ENCODE measurements at places on chromosomes 7 and 10. TPM values are rescaled to one million over a fixed set of nuclear protein-coding genes. Genes with fewer than 3 reads are reported as not detected.

DNA sequence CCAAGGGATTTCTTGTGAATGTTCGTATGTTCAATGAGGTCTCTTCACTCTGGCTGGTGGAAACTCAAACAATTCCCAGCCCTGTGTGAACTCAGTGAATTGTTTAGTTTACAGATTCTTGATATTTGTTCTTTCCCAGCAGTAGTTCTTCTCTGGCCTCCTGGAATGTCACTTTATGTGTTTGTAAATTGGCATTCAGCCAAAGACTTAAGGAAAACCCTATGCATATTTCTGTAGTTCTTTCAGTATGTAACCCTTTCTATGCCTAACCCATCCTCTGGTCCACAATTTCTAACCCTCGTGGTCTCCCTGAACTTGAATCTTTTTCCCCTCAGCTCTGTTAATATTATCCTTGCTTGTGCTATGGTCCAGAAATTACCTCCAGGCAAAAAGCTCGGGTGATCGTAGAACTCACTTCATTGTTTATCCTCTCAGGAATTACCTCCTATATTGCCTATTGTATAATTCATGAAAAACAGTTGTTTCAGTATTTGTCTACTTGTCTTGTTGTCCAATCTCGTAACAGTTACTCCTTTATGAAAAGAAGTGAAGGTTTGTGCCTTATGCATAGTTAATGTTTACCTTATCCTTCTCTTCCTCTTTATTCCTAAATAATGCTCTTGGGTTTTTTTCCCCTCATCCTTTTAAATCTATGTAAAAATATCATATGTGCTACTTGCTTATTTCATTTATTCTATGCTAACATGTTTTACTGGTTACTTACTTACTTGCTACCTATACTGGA, 23.7 kb upstream of the AGR3 start:
- H3K27ac ChIP-seq = no peak overlapping the region
- no peaks in the 10 kb centered on the region for H3K4me1 ChIP-seq
- DNase-seq = no peak
- no peaks in the 10 kb centered on the region for H3K27me3 ChIP-seq

GRCh38 chr7:150358988-150359621, 9.5 kb upstream of the REPIN1 start:
- DNase-seq = no peak
- no peaks in the 10 kb centered on the region for H3K27me3 ChIP-seq
- peaks cover 32% of the 10 kb centered on the region for H3K4me1 ChIP-seq
- no peak overlapping the region for H3K4me3 ChIP-seq
- H3K36me3 ChIP-seq = no peaks in the 10 kb centered on the region

- H3K4me3 ChIP-seq = no peak overlapping the region
- DNase-seq = no peak
- H3K27me3 ChIP-seq = no peaks in the 10 kb centered on the region
- no peaks in the 10 kb centered on the region for H3K4me1 ChIP-seq
- no peaks in the 10 kb centered on the region for H3K36me3 ChIP-seq
These were observed 34.5 kb downstream of the NRG3 start for GRCh38 chr10:81909453-81909852.

GRCh38 chr10:55397777-55398496, 596.9 kb upstream of the PCDH15 start:
- no peaks in the 10 kb centered on the region for H3K27me3 ChIP-seq
- no peak for DNase-seq

GRCh38 chr7:128755075-128755818, 16.1 kb downstream of the CALU start:
- peaks cover 23% of the 10 kb centered on the region for H3K36me3 ChIP-seq
- no peaks in the 10 kb centered on the region for H3K27me3 ChIP-seq
- DNase-seq = no peak
- no peak overlapping the region for H3K4me3 ChIP-seq

GRCh38 chr10:132151286-132151950, 35.3 kb upstream of the DPYSL4 start:
- H3K36me3 ChIP-seq = no peaks in the 10 kb centered on the region
- no peak for DNase-seq
- H3K27me3 ChIP-seq = no peaks in the 10 kb centered on the region
- H3K27ac ChIP-seq = no peak overlapping the region

- DNase-seq = no peak
- H3K36me3 ChIP-seq = no peaks in the 10 kb centered on the region
These were observed 6.5 kb downstream of the CHST12 start for GRCh38 chr7:2409745-2410414.

DNA sequence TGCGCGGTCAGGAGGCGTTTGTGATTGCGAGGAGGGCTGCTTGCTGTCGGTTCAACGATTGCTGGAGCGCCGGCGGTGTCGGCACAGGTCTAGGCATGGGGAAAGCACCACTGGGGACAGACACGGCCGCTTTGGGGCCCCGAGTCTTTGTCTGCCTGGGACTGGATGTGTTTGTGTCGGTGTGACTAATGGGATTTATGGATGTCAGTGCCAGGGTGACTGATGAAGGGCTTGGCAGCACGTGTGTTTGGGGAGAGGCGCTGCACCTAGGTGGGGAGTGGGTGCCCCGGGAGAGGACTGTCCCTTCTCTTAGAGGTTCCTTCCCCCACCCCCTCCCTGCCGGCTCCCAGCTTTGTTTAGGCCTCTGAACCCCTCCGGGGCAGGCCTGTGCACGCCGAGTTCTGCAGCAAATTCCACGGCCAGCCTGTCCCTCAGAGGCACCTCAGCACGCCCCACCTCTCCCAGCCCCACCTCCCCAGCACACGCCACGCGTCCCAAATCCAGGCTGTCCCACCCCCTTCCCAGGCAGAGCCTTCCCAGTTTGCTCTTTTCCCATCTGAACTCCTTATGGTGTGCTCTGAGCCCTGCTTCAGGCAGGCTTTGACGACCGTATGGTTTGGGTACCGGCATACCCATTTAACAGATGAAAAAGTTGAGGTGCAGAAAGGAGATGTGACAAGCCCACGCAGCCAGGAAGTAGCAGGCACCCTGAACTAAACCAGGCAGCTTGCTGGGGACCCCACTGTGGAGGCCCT, 6.4 kb upstream of the TNRC18 start:
- no peak for DNase-seq
- H3K4me3 ChIP-seq = no peak overlapping the region
- H3K36me3 ChIP-seq = no peaks in the 10 kb centered on the region
- H3K27me3 ChIP-seq = peaks cover 43% of the 10 kb centered on the region
- H3K4me1 ChIP-seq = peaks cover 29% of the 10 kb centered on the region

DNA sequence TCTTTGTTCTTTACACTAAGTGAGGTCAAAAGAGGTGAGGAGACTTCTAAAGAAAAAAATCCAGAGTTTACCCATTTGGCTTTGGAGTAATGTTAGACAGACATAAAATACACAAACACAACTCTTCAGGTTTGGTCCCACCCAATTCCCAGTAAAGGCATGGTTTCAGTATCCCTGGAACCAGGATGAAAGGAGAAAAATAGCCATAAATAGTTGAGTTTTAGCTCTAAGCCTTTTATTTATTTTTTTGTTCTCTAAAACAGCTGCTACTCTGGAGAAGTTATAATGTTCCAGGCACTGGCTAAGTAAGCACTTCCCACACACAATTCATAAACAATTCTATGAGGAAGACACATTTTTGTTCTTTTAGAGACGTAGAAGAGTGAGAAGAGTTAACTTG, 4.0 kb downstream of the ABCB1 start:
- no peak overlapping the region for H3K27ac ChIP-seq
- H3K4me3 ChIP-seq = no peak overlapping the region
- no peak for DNase-seq
- no peaks in the 10 kb centered on the region for H3K27me3 ChIP-seq

- H3K27ac ChIP-seq = no peak overlapping the region
- no peaks in the 10 kb centered on the region for H3K27me3 ChIP-seq
- H3K36me3 ChIP-seq = no peaks in the 10 kb centered on the region
- H3K4me1 ChIP-seq = no peaks in the 10 kb centered on the region
These were observed 91.4 kb downstream of the GPR85 start for GRCh38 chr7:112995059-112995824.

Gene CYP2C9
- total RNA-seq = not detected

Gene NUTM2B
- total RNA-seq = 1.1 TPM

Gene TSPAN13
- total RNA-seq = 0.97 TPM

Gene AGK
- total RNA-seq = 94.3 TPM

Gene ZPBP
- total RNA-seq = not detected
